GM12864 (cell line): ENCODE measurements at places on chromosomes 1 and 21.
A peak's percentile ranks its signal among the peaks of the same experiment; 100 is the strongest.

GRCh38 chr1:223233019-223233409 is 90.0 kb upstream of the TLR5 start:
- DNase-seq = no peak

DNA sequence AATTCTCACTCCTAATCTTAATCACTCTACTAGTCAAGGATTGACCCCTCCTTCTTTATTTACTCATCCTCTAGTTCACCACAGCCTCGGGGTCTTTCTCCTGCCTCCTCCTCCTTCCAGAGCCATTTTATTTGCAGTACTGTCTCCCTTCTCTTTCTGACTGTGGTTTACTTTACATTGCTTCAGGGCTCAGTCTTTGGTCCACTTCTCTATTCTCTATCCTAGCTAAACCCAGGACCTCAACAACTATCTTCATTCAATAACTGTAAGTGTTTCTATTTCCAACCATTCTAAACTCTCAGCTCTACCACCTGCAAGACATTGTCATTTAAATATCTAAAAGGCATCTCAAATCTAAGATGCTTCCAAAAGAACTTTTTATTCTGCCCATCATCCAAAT is 493.8 kb downstream of the TTLL7 start:
- no peak for DNase-seq

DNA sequence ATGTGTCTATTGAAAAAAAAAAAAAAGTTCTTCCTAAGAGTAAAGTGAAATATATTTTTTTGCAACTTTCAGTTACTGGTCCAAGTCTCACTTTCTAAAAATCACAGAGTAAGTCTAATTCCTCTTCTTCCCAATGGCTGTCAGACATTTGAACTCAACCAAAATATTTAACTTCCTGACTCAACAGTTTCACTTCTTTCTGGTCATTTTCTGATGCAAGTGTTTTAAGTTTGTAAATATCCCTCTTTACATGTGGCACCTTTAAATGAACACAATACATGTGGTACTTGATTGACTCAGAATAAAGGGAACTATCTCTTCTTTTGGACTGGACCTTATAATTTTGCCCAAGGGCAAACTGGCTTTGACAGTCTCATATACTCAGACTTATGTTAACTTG is 76.7 kb downstream of the ASH1L start:
- no peak for DNase-seq

DNA sequence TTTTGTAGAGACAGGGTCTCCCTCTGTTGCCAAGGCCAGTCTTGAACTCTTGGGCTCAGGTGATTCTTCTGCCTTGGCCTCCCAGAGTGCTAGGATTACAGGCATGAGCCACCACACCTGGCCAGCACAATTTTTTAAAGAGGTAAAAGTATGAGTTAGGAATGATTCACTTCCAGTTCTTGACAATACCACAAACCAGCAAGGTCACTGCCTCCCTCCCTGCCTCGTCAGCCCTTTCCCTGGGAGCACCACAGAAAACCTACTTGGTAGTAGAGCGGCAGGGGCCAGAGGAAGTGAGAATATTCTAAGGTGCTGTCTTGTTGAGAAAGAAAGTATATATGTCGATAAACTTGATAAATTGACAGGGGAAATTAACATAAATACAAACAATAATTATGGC is 10.8 kb upstream of the CDA start:
- no peak for DNase-seq

- DNase-seq = no peak
These were observed 3.9 kb downstream of the CLDN19 start for GRCh38 chr1:42736152-42736551.

DNA sequence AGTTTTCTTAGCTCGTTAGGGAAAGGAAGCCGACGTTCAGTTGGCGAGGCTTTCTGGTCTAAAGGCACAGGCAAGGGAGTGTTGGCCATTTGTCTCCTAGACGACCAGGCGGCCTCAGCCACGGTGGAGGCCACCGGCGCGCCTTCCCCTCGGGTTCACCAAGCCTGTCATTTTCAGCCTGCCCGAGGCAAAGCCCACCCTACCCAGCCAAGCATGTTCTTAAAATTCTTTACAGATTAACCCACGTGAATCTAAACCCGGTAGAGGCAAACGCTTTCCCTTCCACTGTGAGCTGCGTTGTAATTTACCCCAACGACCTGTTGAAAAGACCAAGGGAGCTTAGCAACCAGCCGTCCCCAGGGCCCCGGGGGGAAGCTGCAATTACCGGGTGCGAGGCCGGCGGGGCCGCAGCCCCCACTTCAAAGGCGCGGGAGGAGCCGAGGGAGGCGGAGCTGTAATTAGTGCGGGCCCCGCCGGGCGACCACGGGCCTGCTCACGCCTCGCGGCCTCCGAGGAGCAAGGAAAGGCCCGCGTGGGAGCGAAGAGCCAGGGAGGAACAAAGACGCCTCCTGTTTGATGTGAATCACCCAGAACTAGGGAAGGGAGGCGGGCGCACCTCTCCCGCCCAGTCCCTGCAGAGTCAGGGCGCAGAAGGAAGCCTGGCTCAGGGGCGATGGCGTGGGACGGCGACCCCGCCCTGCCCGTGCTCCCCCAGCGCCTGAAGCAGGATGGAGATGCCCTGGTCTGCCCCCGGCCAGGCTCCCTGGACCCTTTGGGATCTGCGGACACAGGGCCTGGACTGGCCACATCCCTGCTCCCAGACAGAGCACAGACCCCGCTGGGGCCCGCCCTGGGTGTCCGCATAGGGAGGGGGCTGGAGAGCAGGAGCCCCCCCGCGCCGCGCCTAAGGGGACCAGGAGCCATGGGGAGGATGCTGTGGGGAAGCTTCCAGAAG is 12.1 kb upstream of the TSPEAR start:
- DNase-seq = no peak

DNA sequence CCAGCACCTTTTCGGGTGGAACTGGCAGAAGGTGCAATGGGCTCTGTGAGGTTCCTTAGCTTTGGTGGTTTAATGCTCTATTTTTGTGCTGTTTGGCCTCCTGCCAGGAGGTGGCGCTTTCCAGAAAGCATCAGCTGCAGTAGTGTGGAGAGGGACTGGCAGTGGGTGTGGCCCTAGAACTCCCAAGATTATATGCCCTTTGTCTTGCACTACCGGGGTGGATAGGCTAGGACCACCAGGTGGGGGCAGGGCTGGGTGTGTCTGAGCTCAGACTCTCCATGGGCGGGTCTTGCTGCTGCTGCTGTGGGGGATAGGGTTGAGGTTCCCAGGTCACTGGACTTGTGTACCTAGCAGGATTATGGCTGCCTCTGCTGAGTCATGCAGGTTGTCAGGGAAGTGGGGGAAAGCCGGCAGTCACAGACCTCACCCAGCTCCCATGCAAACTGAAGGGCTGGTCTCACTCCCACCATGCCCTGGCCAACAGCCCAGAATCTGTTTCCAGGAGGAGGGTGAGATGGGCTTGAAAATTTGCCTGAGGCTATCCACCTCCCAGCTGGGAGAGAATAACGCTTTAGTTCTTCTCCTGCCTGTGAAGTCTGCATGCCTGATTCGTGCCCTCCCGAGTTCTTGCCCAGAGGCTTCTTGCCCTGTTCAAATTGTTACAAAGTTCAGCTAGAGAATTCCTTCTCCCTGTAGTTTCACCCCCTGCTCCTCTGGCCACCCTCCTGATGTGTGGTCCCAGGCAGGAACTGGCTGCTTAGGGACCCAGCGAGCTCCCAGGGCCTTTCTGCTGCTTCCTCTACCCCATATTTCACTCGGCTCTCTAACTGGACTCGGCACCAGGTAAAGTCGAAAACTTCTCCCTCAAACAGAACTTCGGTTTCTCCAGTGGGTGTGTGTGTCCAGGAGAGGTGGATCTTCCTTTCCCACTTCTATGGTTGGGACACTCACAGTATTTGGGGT is 76.5 kb upstream of the BTG3 start:
- DNase-seq = no peak

GRCh38 chr1:236370420-236370819 is 23.7 kb upstream of the EDARADD start:
- no peak for DNase-seq

GRCh38 chr1:111600886-111601386 is 18.7 kb upstream of the RAP1A start:
- peak; percentile 97 for DNase-seq

- DNase-seq = no peak
These were observed 7.3 kb upstream of the SAMSN1 start for GRCh38 chr21:14553422-14553821.

- DNase-seq = no peak
These were observed 16.0 kb downstream of the SPAG17 start for GRCh38 chr1:118169016-118169415.

- no peak for DNase-seq
These were observed 530.9 kb downstream of the PTPRU start for GRCh38 chr1:29767088-29767685.

- DNase-seq = no peak
These were observed 410.1 kb downstream of the BRINP3 start for GRCh38 chr1:190067592-190067991.

- DNase-seq = no peak
These were observed 23.4 kb downstream of the ROR1 start for GRCh38 chr1:63797056-63797726.

DNA sequence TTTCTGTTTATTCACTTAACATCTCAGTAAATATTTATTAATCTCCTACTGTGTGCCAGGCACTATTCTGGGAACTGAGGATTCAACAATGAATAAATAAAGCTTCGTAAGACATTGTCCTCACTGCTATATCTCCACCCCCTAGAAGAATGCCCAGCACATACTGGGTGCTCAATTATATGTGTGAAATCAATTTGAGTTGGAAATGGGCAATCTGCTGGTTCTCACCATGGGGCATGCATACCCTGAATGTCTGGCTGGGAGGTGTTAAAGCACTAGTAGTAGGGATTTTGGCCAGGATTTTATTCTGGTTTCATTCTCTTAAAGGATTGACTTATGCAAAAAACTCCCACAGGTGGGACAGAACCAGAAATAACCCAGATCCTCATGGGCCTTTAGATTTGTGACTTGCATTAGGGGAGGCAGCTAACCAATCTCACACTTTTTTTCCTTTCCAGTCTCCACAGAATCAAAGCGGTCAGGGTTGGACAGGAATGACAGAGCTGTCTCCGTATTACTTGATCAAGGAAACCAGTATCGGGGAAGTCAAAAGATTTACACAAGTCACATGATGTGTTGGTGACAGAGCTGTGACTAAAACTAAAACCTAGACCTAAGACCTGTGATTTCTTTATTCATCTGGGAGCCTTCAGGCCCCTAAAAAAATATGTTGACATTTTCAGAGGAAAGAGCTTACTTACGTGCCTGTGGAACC is 12.8 kb downstream of the GFI1 start:
- no peak for DNase-seq

GRCh38 chr1:2834741-2835564 is 33.5 kb upstream of the TTC34 start:
- DNase-seq = no peak

GRCh38 chr1:33250217-33250616 is 6.1 kb upstream of the ZNF362 start:
- DNase-seq = no peak

DNA sequence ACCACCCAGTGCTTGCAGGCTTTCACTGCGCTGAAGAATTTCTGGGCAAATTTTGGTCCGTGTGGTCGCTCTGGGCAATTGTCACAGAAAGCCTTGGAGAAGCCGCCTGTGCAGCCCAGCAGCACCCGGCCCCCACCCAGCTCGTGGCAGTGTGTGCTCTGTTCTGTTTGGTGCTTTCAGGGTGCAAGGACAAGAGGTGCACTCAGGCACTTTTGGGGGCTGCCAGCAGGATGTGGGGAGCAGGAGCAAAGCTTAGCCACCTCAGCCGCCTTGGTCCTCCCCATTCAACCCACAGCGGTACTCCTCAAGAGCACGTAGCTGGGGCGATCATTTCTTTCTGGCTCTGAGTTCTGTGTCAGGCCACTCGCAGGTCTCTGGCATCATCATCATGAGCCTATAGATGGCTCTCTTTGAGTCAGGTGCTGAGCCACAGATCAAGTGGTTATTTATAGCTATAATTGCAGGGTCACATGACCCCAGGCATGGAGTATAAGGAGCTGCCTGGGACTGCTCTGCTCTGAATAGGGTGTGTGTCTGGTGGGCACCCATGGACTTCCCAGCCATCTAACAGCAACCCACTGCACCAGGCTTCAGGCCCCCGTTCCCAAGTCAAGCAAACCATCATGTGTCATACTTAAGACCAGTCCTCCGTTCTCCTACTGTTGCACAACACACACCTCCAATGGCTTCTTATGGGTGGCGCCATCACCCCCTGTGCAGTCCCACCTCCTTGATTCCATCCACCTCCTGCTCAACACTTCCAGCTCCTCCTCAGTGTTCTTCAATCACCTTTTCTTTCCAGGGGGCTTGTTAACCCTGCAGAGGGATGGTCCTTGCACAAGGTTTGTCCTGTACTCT is 18.1 kb upstream of the TENT5C start:
- no peak for DNase-seq

- no peak for DNase-seq
These were observed 73.5 kb downstream of the ASTN1 start for GRCh38 chr1:177091040-177091439.

- DNase-seq = no peak
These were observed 6.1 kb downstream of the UQCRH start for GRCh38 chr1:46309401-46310159.

DNA sequence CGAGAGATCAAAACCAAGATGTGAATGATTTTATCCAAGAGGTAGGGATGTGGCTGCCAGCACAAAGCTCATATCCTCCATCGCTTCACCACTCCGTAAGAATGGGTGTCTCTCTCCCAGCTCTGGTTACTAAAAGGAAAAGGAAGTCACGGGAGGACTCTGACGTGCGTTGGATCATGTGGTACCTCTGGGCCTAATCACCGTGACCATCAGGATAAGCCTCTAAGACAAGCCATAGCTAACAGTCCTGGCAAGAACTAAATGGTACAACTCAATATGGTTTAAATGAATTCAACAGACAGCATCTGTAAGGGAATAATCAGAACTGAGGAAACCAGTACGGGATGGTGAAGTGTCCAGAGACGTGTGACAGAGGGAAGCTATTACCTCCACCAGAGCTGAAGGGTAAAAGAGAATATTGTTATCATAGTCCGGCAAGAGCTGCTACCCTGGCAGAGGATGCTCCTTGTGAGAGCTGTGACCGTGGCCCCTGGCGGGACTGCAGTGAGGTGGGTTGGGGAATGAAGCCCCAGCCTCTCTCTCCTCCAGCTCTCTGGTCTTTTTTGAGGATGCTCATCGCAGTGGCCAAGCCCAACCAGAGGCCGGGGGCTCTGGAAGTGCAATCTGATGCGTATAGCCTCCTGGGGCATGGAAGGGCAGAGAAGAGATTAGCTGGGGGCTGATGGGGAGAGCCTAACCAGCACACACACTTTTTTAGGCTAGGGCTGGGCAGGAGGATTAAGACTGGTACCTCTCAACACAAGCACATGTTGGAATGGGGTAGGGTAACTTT is 54.2 kb downstream of the KIAA1614 start:
- DNase-seq = no peak

GRCh38 chr1:199163670-199164069 is 524.8 kb downstream of the PTPRC start:
- DNase-seq = no peak
